ENCODE measurements at places on chromosomes 3 and 15.
A peak's percentile ranks its signal among the peaks of the same experiment; 100 is the strongest.

DNA sequence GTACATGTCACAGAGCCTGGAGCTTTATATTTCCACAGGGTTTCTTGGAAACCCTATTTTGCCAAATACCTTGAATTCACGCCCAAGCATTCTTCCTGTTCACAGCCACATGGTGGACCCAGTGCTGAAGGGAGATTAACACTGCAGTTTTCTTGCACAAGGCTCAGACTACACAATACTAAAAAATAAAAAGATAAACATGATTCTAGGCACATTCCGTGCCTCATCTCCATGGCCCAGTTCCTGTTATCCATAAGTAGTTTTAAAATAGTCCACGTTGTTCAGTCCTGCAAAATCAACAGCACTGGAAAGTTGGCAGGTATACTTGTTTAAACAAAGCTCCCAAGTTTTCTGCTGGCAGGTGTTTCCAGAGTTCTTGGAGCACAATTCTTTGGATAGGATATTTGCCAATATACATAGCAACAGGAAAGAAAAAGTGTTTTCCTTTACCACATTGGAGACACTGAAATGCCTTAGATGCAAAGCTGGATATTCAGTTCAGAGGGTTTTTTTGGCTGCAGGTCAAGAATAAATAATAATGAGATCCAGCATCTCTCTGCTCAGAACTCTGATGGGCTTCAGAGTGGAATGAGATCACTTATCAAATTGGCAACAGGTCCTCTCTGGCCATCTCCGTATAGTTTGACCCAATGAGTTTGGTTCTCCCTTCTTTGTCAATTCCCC, 88.1 kb upstream of the TGFBR2 start:
- DNase-seq = no peak

DNA sequence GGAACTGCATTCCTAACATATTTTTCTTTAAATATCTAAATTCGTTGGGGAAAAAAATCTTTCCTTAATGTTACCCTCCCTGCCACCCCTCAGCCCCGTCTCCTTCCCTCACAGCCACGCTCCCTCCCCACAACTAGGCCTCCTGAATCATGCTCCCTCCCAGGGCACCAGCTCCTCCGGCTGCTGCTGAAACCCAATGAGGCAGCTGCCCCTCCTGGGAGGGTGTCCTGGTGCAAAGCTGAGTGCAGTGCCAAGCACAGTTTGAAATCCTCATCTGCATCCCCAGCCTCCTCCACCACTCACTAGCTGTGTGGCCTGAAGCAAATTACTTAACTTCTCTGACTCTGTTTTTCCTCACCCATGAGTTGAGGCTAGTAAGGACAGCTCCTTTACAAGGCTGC, 2.7 kb upstream of the NR2E3 start:
- DNase-seq = no peak

DNA sequence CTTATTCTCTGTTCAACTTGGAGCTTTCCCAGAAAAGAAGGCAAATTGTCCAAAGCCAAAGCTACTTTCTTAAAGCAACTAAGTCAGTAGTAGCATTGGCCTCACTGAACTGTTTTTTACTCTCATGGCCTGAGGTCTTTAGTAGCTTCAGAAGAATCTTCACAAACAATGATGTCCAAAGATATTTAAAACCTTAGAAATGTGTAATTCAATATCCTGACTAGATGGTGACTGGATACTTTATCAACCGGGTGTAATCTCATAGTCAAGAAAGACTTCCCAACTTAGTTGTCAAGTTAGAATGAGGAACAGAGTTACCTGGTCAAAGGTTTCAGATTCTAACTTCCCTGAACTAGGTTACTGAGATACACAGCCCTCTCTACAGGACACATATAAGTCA, 226.3 kb upstream of the ARHGEF26 start:
- no peak for DNase-seq

GRCh38 chr15:41493902-41494189, 172 bp downstream of the ITPKA start:
- DNase-seq = no peak

DNA sequence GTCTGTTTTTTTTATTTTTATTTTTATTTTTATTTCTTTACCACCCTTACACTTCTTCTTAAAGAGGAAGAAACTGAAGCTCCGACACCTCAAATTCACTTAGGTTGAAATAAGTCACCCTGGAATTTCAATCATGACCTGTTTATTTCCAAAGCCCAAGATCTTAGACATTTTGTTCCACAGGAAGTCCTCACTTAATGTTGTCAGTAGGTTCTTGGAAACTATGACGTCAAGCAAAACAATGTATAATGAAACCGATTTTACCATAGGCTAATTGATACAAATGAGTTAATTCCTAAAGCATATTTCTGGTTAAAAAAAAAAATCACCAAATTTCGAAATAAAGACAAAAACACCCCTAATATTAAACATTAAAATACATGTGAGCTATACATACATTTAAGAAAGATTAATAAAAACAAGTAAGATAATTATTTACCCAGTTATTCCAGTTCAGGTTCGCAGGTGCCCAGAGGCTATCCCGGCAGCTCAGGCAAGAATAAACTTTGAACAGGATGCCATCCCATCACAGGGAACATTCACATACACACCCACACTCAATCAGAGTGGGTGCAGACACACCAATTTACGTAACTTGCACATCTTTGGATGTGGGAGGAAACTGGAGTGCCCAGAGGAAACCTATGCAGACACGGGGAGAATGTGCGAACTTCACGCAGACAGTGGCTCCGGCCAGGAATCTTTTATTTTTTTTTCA, 391.0 kb downstream of the RAP2B start:
- no peak for DNase-seq

GRCh38 chr3:30508339-30508738, 98.1 kb upstream of the TGFBR2 start:
- DNase-seq = no peak

- peak; percentile 39 for DNase-seq
These were observed 40.7 kb downstream of the SERPINI1 start for GRCh38 chr3:167776066-167776685.

GRCh38 chr15:51759557-51760070, 8.2 kb downstream of the TMOD2 start:
- no peak for DNase-seq

- no peak for DNase-seq
These were observed 16.8 kb downstream of the MEF2A start for GRCh38 chr15:99582508-99582960.

- DNase-seq = no peak
These were observed 18.9 kb downstream of the SCN5A start for GRCh38 chr3:38630606-38631005.

DNA sequence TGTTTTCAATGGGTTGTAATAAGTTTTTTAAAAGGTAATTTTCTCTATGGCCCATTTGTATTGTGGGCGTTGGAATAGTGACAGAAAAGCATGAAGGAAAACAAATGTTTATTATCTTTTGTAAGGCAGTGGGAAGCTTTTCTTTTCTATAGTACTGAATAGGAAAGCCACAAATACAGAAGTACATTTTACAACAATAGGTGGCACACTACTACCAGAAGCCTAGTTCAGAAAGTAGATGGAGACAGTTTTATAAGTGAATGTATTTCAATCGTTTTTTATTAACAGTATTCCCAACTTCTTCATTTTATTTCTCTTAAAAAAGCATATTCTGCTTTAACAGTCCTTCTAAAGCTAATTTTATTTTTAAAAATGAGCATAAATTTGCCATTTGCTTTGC, 296.7 kb downstream of the PTPRG start:
- no peak for DNase-seq

Measured in mesothelial cell of epicardium (in vitro differentiated cells).